ENCODE measurements at places on chromosomes 1 and 21.

GRCh38 chr1:172476218-172476811 lies 32.4 kb upstream of the PIGC start:
- peak; percentile 69 for DNase-seq

DNA sequence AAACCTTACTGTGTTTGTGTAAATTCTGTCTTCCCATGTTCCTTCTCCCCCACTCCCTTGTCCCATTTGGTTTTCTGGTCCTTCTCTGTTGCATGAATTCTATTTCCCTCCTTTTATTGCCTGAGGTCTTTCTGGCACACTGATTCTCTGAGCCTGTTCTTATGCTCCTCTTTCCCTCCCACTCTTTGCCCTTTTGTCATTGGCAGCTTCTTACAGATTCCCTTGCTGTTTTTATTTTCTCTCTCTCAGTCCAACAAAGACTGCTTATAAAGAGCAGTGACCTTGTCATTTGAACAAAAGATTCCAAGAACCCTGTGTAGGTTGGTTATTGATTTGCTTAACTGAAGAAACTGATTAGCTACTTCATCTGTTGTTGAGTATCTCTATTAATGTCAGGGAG lies 49.7 kb downstream of the GPR52 start:
- no peak for DNase-seq

GRCh38 chr1:92797297-92797696 lies 12.4 kb upstream of the EVI5 start:
- no peak for DNase-seq

DNA sequence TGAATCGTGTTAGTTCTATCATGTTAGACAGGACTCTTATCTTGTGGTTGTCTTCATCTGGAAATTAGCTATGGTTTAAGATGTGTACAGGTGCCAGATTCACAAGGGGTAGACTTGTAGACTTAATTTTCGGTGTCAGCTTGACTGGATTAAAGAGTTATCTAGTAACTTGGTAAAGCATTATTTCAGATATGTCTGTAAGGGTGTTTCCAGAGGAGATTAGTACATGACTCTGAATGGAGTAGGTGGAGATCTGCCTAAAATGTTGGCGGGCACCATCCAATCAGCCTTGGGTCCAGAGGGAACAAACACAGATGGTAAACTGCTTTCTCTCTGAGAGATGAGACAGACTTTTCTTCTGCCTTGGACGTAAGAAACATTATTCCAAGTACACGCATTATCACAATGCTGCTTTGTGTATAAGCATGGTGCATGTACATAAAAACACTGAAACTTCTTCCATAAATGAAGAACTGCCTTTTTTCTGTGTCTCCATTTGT lies 434.6 kb downstream of the SMYD3 start:
- no peak for DNase-seq

- peak; percentile 76 for DNase-seq
Measured at GRCh38 chr1:205319081-205320018, 2.2 kb downstream of the NUAK2 start.

- no peak for DNase-seq
Measured at GRCh38 chr1:92038695-92039346, 9.0 kb downstream of the EPHX4 start.

DNA sequence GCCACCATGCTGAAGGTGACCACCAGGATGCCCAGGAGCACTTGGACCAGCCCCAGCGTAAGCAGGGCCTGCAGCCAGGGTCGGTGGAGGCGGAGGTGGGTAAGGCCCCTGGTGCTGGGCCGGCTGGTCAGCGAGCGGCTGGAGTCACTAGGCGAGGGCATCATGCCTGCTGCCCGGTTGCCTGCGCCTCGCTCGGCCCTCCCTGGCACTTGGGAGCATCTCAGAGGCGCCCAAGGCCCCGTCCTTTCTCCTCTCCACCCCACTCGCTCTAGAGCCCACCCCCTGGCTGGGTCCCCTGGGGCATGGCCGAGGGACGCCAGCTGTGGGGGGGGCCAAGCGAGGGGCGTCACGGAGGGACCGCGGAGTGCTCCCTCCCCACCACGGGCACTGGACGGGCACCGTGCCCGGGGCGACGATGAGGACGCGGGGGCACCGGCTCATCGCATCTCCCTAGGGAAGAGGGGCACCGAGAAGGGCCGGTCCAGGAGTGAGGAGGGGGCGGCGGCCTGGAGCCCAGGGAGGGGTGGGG lies 505 bp downstream of the ENTREP3 start:
- DNase-seq = no peak

DNA sequence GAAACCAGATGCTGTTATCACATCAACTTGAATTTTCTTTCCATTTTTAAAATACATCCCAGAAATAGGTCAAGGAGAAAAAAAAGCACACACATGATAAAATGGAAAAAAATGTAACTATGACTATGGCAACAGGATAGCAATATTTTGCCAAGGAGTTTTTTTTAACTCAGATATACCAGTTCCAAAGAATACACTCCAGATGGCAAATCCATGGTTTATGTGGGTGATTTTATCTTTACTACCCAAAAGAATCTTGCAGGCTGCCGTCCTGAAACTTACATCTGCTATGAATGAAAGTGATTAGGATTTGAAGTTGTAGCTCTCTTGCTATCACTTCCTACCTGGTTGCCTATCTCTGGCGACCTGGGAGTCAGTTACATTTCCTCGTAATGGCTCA lies 91.0 kb upstream of the PLPPR4 start:
- no peak for DNase-seq
